ENCODE measurements at places on chromosomes 13 and 19.
A peak's percentile ranks its signal among the peaks of the same experiment; 100 is the strongest.

DNA sequence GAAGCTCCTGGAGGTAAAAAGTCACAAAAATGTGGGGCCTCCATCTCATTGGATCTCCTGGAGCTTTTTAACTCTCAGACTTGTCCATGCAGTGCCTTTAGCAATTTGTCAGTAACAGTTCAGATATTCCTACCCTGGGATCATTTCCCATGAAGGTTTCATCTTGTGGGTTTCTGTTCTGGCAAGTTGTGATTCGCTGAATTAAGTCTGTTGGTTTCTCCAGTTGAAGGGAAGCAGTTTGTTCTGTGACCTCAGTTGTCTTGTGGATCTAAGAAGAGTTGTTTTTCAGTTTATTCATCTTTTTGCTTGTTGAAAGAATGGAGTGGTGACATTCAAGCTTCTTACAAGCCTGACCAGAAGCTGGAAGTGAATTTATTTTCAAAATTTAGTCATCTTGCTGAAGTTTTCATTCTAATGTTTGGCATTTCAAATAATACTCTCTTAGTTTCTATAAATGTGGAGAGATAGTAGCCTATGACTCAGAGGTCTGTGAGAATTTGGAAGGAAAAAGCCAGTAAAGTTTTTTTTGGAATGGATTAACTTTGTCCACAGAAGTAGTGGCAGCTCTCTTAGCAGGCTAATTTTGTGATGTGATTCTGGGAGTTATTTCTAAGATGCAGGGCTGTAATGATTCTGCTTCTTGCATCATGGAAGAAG is 120.1 kb upstream of the CSNK1A1L start:
- DNase-seq: no peak

DNA sequence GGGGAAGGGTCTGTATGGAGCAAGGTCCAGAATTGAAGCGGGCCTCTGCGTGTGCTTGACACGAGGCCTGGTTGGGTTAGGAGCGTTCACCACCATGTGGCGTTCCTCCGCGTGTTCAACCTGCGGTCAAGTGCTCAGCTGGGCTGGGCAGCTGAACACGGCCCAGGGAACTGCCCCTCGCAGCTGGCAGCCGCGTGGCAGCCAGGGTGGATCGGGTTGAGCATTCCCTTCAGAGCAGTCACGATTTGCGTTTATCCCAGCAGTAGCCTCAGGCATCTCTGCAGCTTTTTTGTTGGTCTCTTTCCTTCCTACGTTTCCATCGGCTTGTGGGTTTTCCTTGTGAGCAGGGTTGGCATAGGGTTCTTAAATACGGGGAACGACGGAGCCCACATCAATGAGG is 28.7 kb upstream of the F2RL3 start:
- DNase-seq: no peak

- DNase-seq: peak; percentile 53
These were observed 3.0 kb downstream of the GADD45B start for GRCh38 chr19:2478756-2479555.

DNA sequence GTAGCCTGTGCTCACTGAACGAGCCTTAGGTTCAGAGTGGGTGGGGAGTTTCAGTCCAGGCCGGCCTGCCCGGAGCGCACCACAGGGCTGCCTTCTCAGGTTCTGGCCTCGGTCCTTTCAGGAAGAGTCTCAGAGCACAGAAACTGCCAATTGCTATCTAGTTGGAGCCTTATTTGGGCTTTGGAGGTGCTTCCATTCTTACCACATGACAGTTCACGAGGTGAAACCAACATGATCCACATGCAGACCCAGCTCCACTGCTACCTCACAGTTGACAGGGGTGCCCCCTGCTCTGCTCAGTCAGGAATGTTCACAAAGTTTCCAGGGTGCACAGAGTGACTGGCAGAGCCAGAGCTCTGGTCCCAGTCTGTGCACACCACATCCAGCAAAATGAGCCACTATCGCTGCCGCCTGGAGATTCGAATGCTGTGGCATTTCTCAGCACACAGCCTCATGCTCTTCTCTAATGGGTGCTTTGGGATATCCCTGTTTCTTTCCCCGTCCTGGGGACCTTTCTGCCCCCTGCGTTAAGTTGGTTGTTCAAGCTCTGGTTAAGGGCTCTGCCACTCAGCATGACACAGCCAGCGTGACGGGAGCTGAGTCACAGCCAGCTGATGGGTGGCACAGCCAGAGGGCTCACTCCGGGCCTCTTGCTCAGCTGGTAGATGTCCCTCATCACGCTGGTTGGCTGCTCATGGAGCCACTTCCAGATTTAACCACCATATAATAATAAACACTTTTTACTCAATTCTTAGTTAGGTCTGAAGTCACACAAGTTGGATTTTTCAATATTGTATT is 7.5 kb upstream of the SACS start:
- no peak for DNase-seq

GRCh38 chr13:107234319-107235073 is 666.6 kb upstream of the ARGLU1 start:
- DNase-seq: no peak
